ENCODE measurements at places on chromosomes 3 and 15.

DNA sequence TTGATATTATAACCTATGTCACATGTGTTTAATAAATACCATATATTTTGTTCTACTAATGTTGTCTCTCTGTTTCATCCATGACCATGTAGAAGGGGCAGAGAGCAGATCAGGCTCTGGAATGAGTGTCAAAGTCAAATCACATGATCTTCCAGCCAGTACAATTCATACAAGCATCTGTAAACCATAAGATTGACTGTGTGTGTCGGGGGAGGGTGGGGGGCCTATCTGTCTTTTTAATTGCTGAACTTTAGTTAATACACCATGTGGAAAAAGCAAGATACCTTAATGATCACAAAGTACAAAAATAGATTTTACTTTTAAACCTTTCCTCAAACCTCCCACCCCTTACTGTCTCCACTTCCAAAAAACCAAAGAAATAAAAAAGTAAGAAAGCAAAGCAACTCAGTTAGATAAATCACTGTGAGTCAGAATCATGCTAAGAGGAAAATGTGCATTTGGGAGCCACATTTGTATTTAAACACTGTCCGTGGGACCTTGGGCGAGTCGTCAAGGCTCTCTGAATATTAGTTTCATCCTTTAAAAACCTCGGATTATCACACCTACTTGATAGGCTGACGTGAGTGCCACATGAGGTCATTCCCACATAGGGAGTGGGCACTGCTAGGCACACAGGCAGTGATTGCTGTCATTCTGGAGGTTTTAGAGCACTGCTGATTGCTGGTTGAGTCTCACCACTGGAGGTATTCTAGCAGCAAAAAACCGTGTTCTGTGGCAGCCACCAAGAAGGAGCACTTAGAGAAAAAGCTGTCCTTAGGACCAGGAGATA lies 21.0 kb upstream of the POLR2M start:
- DNase-seq = no peak

DNA sequence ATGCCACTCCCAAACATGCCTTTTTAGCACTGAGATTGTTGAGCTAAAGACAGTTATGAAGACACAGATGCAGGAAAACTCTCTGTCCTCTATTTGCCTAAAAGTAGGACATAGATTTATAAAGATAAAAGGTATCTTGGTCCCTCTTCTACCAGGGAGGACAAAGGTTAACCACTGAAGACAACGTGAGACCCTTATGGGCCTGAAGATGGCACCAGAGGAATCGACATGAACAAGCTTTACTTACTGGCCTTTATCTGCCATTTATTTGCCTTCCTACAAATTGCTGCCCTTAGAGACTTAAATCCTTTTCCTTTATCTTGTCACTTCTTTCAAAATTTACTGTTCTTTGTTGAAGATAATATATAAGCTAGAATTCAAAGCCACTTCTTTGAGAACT lies 109.7 kb upstream of the FAM3D start:
- DNase-seq = no peak

DNA sequence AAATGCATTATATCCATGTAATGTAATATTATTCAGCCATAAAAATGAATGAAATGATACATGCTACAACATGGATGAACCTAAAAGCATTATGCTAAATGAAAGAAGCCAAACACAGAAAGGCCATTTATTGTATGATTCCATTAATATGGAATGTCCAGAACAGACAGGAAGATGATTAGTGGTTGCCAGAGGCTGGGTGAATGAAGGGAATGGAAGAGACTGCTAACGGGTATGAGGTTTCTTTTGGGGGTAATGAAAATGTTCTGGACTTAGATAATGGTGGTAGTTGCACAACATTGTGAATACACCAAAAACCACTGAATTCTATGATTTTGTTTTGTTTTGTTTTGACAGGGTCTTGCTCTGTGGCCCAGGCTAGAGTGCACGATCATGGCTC lies 61.6 kb upstream of the MAP4 start:
- DNase-seq = no peak

DNA sequence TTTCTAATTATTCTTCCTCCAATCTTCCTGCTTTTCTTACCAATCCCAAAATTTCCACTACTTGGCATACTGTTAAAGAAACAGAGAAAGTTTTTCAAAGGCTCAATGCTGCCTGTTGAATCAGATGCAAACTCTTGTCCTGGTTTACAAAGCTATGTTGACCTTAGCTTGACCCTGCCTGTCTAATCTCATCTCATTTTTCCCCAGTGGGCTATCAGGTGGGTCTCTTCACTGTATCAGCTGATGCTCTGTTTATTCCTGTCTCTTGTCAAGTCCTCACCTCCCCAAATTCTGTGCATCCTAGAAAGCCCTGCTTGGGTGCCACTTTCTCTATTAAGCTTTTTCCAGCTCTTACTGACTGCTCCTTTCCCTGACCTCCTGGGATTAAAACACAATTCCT lies 18.2 kb downstream of the NFKBIZ start:
- DNase-seq = no peak

DNA sequence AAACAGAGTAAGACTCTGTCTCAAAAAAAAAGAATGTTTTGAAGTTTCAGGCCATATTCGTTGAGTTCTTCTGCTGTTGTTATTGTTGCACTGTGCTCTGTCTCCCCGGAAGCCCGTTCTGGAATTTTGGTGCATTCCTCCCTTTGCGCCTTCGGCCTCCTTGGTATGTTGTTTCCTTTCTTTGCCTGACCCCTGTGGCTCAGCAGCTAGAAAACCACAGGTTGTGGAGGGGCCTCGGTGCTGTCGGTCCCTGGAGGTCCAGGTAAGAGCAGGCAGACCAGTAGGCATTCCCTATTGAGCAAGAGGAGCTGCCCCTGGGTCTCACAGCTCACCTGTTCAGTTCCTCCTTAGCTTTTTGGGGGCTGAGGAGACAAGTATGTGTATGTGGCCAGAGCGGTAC lies 51.0 kb upstream of the DLG1 start:
- DNase-seq = no peak

DNA sequence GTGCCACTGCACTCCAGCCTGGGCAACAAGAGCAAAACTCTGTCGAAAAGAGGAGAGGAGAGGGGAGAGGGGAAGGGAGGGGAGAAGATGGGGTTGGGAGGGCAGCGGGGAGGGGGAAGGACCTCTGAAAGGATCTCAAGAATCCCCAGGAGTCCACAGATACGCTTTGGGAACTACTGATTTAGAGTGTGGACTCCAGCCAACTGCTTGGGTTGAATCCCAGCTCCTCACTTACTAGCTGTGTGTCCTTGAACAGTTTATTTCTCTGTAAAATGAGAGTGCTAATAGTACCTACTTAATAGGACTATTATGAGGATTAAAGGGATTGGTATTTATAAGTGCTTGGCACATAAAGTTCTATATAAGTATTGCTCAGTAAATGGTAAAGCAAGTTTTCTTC lies 45.0 kb upstream of the FAH start:
- no peak for DNase-seq

- no peak for DNase-seq
Measured at GRCh38 chr3:134646086-134646485, 4.7 kb downstream of the KY start.

GRCh38 chr15:99163271-99164062 lies 58.6 kb downstream of the SYNM start:
- DNase-seq = no peak

DNA sequence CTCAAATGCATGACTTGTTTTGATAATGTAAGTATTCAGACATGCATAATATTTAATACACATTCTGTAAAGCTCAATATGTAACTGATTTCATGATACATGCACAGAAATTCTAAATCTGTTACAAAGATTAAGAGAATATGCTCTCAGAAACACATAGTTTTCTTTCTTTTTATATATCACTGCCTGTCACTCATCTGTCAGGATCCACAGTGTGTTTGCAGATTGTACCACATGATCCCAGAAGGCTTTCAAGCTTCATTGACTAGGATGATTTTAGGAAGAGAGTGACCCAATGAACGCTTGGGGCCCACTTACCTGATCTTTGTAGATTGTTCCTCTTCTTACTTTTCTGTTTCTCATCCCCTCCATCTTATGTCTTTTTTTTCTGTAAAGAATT lies 261.9 kb downstream of the CACNA2D3 start:
- DNase-seq = no peak

GRCh38 chr3:172097585-172097984 lies 58.2 kb downstream of the FNDC3B start:
- no peak for DNase-seq

- DNase-seq = no peak
Measured at GRCh38 chr15:47582233-47582632, 135.1 kb upstream of the SEMA6D start.

DNA sequence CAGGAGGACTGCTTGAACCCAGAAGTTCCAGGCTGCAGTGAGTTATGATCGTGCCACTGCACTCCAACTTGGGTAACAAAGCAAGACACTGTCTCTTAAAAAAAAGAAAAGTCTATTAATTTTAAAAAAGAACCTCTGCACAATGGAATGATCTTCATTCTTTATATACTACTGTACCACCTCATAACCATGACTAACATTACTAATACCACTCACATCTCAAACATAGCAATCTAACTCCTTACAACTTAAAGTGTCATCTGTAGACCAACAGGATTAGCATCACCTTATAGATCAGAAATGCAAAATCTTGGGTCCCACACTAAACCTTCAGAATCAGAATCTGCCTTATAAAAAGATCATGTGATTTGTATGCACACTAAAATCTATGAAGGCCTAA lies 48.8 kb upstream of the MAP4 start:
- no peak for DNase-seq

- no peak for DNase-seq
Measured at GRCh38 chr15:85149465-85150129, 167.9 kb downstream of the PDE8A start.

DNA sequence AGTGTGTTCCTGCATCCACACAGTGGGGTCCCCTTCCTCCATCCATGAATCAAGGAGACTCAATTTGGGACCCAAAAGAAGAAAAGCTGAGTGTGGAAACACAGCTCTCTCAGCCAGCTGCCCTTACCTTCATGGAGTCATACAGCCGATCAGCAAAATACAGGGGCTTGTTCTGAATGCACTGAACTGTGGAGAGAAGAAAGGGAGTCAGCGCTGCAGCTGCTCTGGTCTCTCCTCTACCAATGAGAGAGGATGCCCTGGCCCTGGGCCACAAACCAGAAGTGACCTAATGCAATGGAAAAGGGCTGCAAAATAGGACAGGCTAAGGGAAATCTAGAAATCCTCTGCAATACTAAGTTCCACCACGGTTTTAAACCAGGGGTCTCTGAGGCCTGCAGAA lies 46.7 kb downstream of the ANXA2 start:
- DNase-seq = no peak

DNA sequence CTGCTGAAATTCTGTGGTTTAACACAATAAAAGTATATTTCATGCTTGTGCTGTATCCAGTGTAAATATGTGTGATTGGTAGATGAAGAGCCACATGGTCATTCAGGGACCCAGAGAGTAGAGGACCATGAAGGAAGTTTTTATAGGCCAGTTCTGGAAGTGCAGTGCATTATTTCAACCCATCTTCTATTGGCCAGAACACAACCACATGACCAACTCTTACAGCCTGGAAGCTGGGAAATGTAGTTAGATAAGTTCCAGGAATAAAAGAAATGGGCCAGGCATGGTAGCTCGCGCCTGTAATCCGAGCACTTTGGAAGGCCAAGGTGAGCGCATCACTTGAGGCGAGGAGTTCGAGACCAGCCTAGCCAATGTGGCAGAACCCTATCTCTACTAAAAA lies 21.4 kb upstream of the PRTG start:
- DNase-seq = no peak

GRCh38 chr15:57752436-57752835 lies 45.9 kb downstream of the POLR2M start:
- no peak for DNase-seq

- DNase-seq = no peak
Measured at GRCh38 chr3:105518806-105519418, 152.2 kb downstream of the ALCAM start.

DNA sequence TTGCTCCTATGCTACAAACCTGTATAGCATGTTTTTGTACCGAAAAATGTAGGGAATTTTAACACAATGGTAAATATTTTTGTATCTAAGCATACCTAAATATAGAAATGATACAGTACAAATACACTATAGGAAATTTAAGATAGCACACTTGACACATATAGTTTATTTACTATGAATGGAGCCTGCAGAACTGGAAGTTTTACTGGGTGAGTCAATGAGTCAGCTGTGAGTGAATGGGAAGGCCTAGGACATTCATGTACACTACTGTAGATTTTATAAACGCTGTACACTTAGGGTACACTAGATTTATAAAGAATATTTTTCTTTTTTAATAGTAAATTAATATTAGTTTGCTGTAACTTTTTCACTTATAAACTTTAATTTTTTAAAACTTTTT lies 707.7 kb upstream of the EPHA6 start:
- DNase-seq = no peak

- peak; percentile 24 for DNase-seq
Measured at GRCh38 chr3:169764312-169764881, 463 bp downstream of the TERC start.

DNA sequence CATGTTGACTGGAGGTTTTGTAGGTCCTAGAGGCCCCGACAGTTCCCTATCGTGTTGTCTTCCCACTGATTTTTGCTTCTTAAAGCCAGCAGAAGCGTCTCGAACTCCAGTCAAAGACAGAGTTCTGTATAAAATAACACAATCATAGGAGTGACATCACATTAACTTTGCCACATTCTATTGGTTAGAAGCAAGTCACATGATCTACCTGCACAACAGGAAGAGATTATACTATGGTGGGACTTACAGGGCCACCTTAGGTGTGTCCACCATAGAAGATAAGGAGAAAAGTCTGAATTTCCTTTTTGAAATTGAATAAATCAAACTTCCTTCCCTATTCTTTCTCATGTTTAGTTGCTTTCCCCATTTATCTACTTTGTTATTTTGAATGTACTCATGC lies 365.5 kb downstream of the GRM7 start:
- DNase-seq = no peak

- DNase-seq = no peak
Measured at GRCh38 chr3:95939235-95939809, 875.1 kb upstream of the EPHA6 start.

GRCh38 chr3:160478338-160478737 lies 28.8 kb upstream of the TRIM59 start:
- no peak for DNase-seq

GRCh38 chr3:183061391-183062172 lies 37.7 kb downstream of the MCCC1 start:
- DNase-seq = no peak

GRCh38 chr3:127673191-127674100 lies 694 bp downstream of the ABTB1 start:
- no peak for DNase-seq

GRCh38 chr3:88364926-88365325 lies 215.2 kb downstream of the C3orf38 start:
- DNase-seq = no peak

DNA sequence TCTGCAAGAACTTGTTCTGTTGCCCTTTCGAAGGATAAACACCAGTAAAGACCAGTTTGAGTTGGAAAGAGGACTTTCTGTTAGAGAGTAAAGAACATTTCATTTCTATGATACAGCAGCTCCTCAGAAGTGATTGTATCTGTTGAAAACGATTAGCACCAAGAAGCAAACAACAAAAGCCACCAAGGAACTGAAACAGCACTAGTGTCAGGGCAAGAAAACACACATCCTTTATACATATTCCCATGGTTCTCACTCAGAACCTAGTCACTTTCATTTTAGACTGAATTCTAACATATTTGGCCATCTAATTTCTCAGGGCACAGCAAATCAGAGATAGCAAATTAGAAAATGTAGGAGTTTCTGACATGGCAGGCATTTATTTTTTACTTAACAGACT lies 116.1 kb downstream of the ATP1B3 start:
- no peak for DNase-seq

GRCh38 chr3:99999536-99999935 lies 114.8 kb downstream of the FILIP1L start:
- no peak for DNase-seq
